Mesothelial cell of epicardium (in vitro differentiated cells): ENCODE measurements at places on chromosomes 5 and 9. TPM values are rescaled to one million over a fixed set of nuclear protein-coding genes. Genes with fewer than 3 reads are reported as not detected.
A peak's percentile ranks its signal among the peaks of the same experiment; 100 is the strongest.

DNA sequence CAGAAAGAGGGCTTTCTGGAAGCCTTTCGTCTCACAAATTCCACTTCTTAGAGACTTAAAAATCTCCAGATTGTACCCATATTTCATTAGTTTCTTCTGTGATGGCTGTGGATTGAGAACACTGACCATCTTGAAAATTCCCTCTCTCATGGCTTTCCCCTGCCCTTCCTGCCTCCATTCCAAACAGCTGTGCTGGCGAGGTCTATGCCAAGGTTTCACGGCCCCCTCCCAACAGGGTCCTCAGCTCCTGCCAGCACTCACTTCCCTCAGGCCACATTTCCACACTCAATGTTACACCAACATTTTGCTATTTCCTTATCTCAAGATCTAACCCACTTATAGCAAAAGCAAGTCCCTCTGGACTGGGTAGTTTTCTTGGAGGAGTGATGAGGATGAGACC lies 40.3 kb upstream of the EQTN start:
- no peaks in the 10 kb centered on the region for H3K27me3 ChIP-seq
- H3K36me3 ChIP-seq: peaks cover 3% of the 10 kb centered on the region
- DNase-seq: no peak
- no peak overlapping the region for H3K4me3 ChIP-seq

GRCh38 chr9:134347996-134348395 lies 21.7 kb downstream of the RXRA start:
- H3K4me1 ChIP-seq: peaks cover 22% of the 10 kb centered on the region
- no peak for DNase-seq

DNA sequence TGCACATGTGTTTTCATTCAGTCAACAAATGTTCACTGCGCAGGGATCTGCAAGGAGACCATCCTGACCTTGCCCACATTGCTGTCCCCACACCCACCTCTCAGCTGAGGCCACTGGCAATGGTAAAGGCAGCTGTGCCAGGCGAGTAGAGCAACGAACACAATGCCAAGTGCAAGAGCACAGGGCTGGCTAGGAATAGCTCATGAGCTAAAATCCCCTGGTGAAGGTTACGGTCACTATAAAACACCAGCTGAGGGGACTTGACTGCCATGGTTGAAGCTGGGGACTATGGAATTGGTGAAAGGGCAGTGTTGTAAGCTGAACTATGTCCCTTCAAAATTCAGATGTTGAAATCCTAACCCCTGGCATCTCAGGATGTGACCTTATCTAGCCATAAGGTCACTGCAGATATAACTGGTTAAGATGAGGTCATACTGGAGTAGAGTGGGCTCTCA lies 96.1 kb downstream of the OTULIN start:
- H3K4me3 ChIP-seq: no peak overlapping the region
- no peak for DNase-seq
- H3K4me1 ChIP-seq: no peaks in the 10 kb centered on the region
- H3K36me3 ChIP-seq: peaks cover 2% of the 10 kb centered on the region
- no peak overlapping the region for H3K27ac ChIP-seq

DNA sequence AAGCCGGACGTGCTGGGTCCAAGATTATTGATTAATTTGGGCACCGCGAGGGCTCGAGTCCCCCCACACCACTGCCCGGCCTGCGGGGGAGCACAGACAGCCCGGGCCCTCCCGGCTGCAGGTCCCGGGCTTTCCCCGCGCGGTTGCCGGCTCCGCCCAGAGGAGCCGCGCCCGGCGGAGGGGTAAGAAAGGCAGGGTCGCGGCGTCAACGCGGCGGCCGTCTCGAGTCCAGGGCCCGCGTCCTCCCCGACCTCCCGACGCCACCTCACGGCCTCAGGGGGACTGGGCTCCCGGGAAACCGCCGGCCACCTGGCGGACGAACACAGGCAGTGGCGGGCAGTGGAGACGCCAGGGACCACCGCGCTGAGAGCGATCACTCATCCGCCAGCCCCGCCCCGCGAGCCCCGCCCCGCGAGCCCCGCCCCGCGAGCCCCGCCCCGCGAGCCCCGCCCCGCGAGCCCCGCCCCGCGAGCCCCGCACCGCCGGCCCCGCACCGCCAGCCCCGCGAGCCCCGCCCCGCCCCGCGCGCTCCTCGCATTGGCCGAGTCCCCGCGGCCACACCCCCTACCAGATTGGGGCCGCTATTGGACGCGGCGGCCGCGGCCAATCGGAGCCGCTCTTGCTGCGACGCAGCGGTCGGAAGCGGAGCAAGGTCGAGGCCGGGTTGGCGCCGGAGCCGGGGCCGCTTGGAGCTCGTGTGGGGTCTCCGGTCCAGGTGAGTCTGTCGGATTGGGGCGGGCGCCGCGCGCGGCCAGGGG lies at the start of gene MRPL41:
Gene MRPL41 (plus strand): TSS at position 616 of the 758 bp plus-strand sequence. CDS start 203 bp downstream, outside the sequence.
- DNase-seq: peak; percentile 91
- peak within 1 kb of the TSS; percentile 74 for H3K4me3 ChIP-seq
- peaks cover 12% of the 10 kb centered on the region for H3K4me1 ChIP-seq
- H3K36me3 ChIP-seq: peaks cover 15% of the 10 kb centered on the region
- H3K27ac ChIP-seq: peak within 1 kb of the TSS; percentile 82

GRCh38 chr9:26131886-26132285 lies 453.6 kb upstream of the TUSC1 start:
- no peak overlapping the region for H3K27ac ChIP-seq
- no peak for DNase-seq
- H3K4me3 ChIP-seq: no peak overlapping the region
- H3K4me1 ChIP-seq: peaks cover 15% of the 10 kb centered on the region
- no peaks in the 10 kb centered on the region for H3K27me3 ChIP-seq
- H3K36me3 ChIP-seq: no peaks in the 10 kb centered on the region

DNA sequence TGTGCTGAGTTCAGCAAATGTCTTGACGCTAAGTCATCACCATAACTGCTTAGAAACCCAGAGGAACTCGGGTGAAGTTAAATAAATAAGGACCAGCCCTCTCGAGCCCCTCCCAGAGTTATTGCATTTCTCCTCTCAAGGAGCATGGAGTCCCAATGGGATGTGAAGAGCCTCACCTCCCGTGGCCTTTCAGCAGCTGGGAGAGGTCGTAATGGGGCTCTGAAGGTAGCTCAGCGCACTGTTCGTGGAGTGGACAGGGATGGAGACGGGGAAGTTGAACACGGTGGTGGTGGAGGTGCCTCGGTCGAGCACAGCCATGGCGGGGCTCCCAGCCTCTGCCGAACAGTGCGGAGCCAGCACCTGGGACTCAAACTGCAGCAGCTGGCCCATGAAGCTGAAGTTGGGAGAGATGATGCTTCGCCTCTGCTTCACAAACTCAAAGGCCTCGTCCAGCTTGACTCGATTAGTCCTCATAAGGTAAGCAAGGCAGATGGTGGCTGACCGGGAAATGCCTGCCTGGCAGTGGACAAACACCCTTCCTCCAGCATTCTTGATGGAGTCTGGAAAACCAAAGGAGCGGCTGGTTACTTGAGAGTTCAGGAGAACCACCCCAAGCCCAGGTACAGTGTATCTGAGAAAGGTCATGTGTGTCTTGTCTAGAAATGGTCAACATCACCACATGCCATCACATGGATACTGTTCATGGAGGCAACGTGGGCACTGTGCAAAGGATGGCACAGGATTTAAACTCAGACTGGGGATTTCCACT lies 2.2 kb downstream of the DUSP1 start:
- DNase-seq: no peak
- peaks cover 10% of the 10 kb centered on the region for H3K36me3 ChIP-seq
- peaks cover 71% of the 10 kb centered on the region for H3K4me1 ChIP-seq
- peak overlapping the region; percentile 95 for H3K27ac ChIP-seq

DNA sequence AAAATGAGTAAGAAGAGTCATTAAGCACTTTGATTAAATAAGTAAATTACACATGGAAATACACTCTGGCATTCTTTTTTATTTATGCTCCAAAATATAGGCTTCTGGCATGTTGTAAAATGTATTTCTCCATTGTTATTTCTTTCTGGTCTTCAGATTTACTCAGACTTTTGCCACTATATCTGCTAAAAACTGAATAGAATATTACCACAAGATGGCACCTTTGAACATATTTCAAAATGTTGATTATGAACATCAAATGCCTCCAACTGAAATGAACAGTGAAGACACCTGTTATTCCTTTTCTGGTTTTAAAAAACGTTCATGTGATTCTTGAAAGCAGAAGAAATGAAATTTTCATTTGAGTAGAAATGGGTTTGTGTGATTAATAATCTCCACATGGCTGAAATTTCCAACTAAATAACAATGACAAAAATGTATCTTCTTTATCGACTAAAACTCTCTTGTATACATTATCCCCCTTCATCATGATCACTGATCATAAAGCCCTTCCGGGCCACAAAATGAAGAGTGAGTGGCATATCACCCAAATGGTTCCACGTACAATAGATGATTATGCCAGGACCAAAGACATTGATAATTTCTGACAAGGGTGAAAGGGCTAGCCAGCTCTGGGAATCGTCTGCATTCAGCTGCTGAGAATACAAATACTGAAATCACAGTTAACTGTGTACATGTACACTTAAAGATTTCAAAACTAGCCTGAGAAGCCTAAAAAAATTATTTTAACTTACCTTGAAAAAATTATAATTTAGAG lies 23.8 kb downstream of the TYRP1 start:
- no peak for DNase-seq
- H3K4me1 ChIP-seq: peaks cover 44% of the 10 kb centered on the region
- H3K4me3 ChIP-seq: no peak overlapping the region

GRCh38 chr5:30747412-30747811 lies 446.1 kb upstream of the CDH6 start:
- DNase-seq: no peak
- no peak overlapping the region for H3K27ac ChIP-seq
- H3K4me3 ChIP-seq: no peak overlapping the region
- no peaks in the 10 kb centered on the region for H3K4me1 ChIP-seq
- no peaks in the 10 kb centered on the region for H3K36me3 ChIP-seq

DNA sequence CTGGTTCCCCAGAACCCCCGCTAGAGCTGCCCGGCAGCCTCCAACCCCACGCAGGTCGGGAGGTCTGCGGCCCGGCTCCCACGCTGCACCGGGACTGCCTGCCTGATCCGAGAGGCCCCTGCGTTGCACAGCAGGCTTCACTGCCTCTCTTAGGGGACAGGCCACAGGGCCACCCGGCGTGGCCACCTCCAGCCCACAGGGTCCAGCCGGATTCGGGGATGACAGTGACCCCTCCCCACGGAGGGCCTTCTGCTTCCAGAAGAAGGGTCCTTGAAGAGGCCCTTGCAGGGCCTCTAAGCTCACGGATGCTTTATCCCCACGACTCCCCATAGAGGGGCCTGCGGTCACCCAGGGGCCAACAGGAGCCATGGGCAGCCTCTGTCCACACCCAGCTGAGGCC lies 66.1 kb upstream of the PPP1R26 start:
- H3K27ac ChIP-seq: no peak overlapping the region
- peaks cover 30% of the 10 kb centered on the region for H3K27me3 ChIP-seq
- H3K36me3 ChIP-seq: no peaks in the 10 kb centered on the region
- no peak overlapping the region for H3K4me3 ChIP-seq

The PRLR gene
- total RNA-seq: 1.2 to 2.1 TPM (median 1.7 TPM) in 3 replicates

The ASS1 gene
- 94.8 to 110 TPM (median 98.0 TPM) in 3 replicates for total RNA-seq
